NCI-H2081 treated with DMSO at 0.1 percent for 48 hours (cell line): ENCODE measurements at places on chromosomes 5 and 9.

- no peak for DNase-seq
These were observed 200.0 kb downstream of the MELK start for GRCh38 chr9:36772449-36773403.

- no peak for DNase-seq
These were observed 561.6 kb downstream of the PRR16 start for GRCh38 chr5:121025671-121026070.

GRCh38 chr9:15178631-15179030 lies 128.4 kb downstream of the TTC39B start:
- no peak for DNase-seq

GRCh38 chr9:27041746-27042145 lies 36.3 kb upstream of the LRRC19 start:
- no peak for DNase-seq

DNA sequence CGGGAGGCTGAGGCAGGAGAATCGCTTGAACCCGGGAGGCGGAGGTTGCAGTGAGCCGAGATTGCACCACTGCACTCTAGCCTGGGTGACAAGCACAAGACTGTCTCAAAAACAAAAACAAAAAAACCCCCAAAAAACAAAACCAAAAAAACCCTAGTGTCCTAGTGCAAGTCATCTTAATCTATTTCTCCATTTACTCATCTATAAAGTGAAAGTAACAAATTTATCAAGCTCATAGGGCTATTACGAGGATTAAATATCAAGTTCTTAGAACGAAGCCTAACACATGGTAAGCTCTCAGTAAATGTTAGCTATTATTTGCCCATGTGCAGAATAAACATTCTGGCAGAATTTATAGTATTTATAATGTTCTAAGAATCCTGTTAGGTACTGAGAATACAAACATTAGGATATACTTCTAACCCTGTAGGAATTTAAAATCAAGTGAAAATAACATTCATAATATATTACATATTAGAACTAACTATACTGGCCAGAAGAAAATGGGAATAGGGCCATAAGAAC lies 45.0 kb downstream of the GOLPH3 start:
- DNase-seq: no peak

DNA sequence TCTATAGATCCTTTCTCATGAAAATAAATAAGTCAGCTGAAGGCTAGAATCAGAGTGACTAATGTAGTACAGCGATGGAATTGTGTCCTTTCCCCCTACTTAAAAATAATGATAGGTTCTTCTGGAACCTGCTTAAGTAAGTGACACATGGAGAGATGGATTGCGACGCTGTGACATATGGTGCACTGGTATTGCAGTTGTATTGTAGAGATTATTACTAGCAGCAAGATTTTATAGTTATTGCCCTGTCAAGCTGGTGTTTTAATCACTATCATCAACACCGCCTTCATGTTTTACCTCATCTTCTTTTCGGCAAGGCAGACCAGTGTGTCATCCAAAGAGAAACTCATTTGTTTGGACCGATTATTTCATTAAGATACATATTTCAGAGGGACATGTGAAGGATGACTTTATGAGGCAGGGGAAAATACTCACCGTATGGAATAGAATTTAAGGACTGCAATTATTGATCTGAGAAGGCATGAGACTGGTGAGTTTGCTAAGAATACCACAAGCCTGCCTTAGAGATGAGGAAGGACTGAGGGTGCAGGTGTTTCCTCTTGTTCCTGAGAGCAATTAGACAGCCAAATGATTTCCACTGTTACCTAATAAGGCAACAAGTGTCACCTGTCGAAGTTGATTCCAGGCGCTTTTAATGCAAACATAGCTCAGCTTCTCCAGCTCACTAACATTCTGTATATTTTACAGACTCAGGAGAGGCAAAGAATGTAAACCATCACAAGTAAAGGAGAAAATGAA lies 1855.5 kb downstream of the MAT2B start:
- no peak for DNase-seq

GRCh38 chr9:27535701-27536118 lies 6.1 kb upstream of the MOB3B start:
- DNase-seq: no peak

DNA sequence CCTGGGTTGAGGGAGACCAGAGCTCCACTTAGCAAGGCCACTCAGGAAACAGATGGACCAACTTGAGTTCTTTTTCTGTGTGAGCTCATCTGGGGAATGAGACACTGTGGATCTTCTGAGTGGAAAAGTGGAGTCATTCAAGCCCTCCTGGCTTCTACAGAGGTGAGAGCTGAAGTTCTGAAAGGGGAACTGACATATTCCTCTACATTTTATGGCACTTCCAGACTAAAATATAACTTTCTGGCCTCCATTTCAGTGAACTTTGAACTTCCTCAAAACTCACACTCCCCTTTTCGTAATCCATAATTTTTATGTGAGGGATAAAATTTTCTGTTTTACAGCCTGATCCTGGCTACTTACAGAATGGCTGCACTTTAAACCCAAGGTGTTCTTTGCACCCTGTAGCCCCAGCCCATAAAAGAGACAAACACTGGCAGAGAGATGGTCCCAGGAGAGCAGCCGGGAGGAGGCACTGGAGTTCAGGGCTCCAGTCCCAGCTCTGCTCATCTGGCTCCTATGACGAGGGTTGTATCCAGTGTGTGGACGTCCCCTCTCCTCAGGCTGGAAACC lies 10.8 kb downstream of the SPAAR start:
- no peak for DNase-seq

GRCh38 chr9:111118256-111118948 lies 80.1 kb upstream of the LPAR1 start:
- DNase-seq: no peak

- no peak for DNase-seq
These were observed 17.9 kb downstream of the MRNIP start for GRCh38 chr5:179840766-179841165.
